ENCODE measurements at places on chromosomes 11 and 22. TPM values are rescaled to one million over a fixed set of nuclear protein-coding genes. Genes with fewer than 3 reads are reported as not detected.

Gene CFAP300
- 11.9 TPM for total RNA-seq

Gene TNNI2
- not detected for total RNA-seq

GRCh38 chr11:65563601-65564000 is 5.4 kb upstream of the LTBP3 start:
- DNase-seq = no peak

DNA sequence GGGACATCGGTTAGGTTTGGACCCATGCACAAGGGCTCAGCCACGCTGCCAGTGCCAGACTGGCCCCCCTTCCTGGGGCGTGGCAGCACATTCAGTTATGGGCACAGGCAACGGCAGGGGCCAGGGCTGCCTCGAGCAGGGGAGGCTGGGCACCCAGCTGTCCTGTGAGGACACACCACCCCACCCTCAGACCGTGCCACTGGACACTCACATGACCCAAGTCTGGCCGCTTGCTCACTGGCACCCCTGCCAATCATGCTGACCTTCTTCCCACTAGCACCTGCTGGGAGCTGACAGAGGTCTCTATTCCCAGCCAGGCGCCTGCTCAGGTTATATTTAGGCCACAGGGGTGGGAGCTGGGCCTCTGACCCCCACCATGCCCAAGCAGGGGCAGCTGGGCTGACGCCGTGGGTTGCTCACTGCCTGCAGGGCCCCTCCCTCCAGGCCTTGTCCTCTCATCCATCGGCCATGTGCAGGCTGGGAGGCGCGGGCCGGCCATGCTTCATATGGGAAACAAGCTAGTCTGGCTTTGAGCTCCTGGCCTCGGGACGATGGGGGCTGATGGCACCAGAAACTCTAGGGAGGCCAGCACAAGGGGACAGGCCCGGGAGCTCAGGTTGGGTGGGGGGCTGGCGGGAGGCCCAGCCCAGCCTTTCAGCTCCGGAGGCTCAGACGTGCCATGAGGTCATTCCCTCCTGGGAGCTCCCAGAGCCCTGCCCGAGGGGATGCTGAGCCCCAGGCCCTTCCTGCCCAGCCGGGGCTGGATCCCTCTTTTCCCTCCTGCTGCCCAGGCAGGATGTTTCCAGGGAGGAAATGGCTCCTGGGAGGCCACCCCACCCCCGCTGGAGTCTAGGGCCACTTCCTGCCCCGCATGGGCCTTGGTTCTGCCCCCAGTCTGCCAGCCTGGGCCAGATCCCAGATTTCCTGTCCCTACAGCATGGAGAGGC is 15.2 kb upstream of the TBX1 start:
- DNase-seq = no peak

GRCh38 chr11:118434123-118434552 is 2.2 kb upstream of the KMT2A start:
- DNase-seq = no peak

DNA sequence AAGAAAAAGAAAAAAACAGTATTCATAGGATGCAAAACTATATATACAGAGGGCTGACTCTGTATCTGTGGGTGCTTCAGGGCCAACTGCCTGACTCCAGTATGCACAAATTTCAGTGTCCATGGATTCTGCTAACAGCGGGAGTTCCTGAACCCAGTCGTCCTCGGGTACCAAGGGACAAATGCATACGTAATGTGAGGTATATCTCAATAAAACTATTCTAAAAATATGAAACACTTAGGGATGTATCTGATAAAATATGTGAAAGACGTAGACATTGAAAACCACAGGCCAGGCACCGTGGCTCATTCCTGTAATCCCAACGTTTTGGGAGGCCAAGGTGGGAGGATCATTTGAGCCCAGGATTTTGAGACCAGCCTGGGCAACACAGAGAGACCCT is 13.9 kb upstream of the COMT start:
- DNase-seq = no peak

DNA sequence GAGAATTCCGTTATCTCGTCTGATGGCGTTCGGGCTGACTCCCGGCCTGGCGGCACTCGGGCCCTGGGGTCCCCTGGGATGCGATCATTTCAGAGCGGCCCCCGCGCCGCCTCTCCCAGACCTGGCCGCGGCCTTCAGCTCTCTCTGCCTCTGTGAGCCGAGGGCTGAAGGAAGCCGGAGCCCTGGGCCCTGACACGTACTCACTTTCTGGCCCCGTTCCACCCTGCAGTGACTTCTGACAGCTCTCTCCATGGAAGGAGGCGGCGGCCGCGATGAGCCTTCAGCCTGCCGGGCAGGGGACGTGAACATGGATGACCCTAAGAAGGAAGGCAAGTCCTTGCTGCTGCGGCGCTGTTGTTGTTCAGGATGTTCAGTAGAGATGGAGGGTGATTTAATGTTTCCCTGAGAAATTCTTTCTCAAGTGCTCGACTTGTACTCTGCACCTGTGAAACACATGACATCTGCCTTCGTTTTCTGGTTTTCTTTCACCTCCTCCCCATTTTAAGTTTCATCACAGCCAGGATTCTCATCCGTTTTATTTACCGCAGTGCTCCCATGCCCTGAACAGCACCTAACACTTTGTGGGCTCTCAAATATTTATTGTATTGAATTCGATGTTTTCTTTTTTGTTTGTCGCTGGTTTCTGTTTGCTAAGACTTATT is 612 bp downstream of the GTSE1 start:
- peak; percentile 9 for DNase-seq

All from renal cortical epithelial cell (primary cell).